M059J (cell line): ENCODE measurements at places on chromosomes 3 and 15.

DNA sequence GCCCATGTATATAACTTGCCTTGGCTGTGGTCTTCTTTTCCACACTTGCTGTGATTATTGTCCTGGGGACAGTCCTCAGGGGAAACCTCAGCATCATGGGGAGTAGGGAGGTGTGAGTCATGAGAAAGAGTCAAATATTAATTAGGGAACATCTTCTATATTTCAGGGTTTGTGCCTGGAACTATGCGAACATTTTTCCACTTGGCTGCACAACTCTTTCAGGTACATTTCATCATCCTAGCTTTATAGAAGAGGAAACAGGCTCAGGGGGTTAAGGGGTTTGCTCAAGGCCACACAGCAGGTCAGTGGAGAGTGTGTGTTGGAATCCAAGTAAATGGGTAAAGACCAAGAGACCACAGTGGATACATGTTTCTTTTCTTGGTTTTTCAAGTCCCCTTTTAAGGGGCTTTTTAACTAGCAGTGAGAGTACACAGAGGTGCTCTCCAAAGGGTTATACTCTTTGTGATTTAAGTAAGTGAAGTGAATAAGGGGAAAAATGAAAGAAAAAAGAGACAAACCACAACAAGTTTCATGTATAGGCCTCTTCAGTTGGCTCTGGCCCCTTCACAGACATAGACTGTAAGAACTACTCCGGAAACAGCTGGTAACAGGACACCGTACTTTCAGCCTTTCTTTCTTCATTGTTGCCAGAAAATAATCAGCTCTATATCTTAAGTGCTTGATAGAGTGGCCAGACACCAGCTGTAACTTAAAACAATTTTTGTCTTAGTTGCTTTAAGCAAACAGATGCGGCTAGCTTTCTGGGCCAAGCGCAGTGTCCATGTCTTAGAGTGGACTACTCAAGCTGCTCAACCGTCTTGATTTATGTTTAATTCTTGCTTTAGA, 64.6 kb downstream of the EEFSEC start:
- DNase-seq: peak; percentile 15

DNA sequence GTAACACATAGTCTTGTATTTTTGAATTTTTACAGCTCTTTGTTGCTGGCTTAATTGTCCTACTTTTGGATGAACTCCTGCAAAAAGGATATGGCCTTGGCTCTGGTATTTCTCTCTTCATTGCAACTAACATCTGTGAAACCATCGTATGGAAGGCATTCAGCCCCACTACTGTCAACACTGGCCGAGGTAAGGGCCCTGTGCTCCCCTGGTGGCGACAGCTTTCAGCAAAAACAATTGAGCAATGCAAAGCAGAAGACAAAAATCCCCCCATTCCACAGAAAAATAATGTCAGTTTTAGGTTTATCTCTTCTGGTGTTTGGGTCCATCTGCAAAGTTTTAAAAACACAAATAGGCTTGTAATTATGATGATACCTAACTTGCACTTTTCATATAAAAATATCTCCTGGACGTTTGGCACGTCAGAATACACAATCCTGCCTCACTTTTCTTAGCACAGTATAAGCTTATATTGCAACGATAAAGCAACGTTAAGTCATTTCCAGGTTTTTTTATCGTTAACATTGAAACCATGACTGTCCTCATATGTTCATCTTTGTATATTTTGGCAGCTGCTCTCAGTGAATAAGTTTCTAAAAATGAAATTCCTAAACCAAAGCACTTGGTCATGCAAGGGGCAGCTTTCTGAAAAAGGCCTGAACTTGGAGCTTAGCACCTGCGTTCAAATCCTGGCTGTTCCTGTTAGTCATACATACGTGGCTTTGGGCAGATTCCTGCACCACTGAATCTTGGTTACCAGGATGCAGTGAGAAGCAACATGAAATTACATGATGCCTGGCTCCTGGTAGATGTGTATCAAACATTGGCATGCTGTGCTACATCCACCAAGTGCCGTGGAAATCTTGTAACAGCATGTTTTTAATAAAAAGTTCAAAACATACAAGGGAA, 8.5 kb downstream of the SEC61A1 start:
- DNase-seq: peak; percentile 80

- DNase-seq: no peak
Measured at GRCh38 chr3:104755791-104756190, 610.9 kb upstream of the ALCAM start.

DNA sequence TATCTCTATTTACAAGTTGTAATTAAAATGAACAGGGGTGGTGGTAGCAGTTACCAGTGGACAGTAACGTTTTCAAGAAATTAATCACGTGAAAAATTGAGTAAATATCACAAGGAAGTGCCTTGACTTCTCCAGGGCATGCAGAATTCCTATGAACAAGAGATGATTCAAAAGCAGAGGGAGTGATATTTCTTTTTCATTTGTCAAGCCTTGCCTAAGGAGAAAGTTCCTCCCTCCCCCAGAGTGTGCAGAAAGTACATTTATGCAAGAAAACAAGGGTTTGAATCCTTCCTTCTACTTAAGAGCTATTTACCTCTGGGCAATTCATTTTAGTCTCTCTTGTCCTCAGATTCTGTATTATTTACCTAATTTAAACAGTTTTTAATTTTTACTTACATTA, 53.3 kb upstream of the ZNF385D start:
- no peak for DNase-seq

DNA sequence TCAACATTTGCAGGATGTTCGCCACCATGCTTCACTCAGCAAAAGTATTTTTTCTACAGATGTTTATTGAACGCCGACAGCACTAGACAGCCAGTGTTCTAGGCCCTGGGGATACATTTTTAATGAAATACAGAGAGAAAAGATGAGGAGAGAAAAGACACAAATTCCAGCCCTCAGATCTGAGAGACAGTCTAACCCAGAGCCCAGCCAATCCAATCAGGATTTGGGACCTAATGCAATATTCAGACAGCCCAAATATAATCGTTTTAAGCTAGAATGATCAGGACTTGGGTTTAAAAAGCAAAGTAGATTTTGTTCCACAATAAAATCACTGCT, 174.8 kb downstream of the SLCO3A1 start:
- no peak for DNase-seq

DNA sequence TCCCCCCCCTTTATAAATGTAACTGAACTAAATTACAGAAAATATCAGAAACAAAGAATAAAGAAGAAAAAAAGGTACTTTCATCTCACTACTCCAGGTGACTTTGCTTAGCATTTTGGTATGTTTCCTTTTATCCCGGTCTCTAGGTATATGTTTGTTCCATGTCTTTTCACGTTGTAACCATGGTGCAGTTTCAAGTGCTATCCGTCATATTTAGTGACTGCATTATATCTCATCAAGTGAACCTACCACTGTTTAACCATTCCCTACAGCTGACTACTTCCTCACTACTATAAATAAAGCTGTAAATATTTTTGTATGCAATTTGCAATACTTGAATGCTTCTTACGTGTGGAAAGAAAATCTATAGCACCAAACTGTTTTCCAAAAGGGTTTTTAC, 2.2 kb downstream of the BTBD1 start:
- peak; percentile 10 for DNase-seq

DNA sequence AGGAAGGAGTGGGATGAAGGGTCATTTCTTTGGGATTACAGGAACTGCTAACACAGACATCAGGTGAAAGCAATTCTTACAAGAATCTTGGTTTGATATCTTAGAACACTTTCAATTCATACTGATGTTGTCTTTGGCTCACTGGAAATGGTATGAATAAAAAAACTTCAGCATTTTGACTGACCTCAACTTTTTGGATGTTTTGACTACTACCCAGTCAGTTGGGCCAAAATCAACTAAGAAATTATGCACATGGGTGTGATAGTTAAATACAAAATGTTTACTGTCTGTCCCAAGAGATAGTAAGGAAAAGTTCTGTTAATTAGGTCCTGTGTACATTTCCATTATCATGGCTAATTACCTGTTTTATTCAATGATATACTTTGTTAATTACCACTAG, 165.5 kb upstream of the LRIG1 start:
- no peak for DNase-seq

GRCh38 chr3:183148056-183148455, 14.5 kb downstream of the LAMP3 start:
- DNase-seq: peak; percentile 92

GRCh38 chr15:91135201-91136130, 35.4 kb downstream of the SV2B start:
- DNase-seq: no peak
